ENCODE measurements at places on chromosomes 3 and 15.

GRCh38 chr15:65361708-65362459 lies 15.9 kb downstream of the IGDCC3 start:
- no peak for DNase-seq

DNA sequence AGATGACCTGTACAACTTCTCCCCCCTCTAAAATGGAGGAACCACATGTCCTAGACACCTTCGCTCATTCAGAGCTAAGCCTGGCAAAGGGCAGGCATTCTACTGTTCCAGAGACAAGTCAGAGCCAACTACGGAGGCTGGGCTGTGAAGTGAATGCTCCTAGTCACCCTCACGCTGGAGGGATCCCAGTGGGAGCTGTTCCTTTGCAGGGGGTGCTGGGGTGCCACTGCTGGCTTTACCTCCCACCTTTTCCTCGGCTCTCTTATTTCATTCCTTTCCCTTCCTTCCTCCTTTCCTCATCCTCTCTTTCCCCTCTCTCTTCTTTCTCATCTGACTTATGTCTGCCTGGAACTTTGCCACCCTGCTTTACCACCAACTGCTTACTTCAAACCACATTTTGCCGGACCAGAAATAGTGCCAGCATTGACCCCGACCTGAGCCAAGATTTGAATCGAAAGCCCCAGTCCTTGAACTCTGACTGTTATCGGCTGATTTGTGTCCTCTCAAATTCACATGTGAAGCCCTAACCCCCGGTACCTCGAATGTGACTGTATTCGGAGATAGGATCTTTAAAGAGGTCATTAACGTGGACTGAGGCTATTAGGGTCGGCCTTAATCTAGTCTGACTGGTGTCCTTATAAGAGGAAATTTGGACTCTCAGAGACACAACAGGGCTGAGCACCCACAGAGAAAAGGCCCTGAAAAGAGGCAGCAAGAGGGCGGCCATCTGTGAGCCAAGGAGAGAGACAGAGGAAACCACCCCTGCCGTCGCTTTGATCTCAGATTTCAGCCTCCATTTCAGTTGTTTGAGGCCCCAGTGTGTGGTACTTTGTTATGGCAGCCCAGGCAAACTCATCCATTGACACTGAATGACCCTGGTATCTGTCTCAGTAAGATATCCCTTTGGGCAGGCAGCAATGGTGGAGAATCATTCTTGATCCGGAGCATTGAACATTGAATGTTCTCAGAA lies 31.3 kb upstream of the TBC1D21 start:
- no peak for DNase-seq

GRCh38 chr15:77881950-77882349 lies 195.6 kb downstream of the TBC1D2B start:
- DNase-seq: no peak

GRCh38 chr3:184133840-184134745 lies 1.1 kb upstream of the EIF2B5 start:
- peak; percentile 81 for DNase-seq

DNA sequence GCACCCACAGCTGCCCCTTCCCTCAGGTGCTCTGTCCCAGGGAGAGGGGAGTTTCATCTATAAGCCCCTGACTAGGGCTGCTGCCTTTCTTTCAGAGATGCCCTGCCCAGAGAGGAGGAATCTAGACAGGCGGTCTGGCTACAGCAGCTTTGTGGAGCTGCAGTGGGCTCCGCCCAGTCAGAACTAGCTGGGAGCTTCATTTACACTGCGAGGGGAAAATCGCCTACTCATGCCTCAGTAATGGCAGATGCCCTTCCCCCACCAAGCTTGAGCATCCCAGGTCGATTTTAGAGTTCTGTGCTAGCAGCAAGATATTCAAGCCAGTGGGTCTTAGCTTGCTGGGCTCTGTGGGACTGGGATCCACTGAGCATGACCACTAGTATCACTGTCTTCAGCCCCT lies 181.2 kb upstream of the RARB start:
- DNase-seq: no peak

DNA sequence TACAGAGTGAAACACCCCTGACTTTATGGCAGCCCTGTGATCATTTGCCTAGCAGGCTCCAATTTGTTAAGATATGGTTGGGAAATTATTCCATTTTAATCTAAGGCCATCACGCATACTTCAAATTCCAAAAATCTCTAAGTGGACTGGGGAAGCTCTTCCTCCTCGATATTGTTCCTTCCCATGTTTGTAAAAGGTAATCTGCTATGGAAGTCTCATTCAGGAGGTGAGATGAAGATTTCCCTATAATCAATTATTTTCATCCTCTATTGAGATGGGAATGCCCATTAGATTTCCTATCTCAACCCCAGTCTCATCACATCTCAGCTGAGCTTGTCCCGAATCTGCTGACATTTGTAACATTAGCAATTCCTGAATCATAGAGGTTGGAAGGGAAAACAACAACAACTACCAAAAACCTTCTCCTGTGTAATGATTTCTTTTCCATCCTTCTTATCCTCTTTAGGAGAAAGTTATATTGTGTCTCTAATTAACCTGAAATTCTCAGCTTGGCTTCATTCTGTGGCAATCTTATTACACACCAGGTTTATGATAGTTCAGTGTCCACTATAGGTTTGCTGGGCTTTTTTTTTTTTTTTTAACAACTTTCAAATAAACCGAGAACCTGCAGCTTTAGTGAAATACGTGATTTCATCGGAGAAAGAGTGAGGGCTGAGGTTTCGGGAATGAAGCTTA lies 2.2 kb upstream of the NR2F2 start:
- DNase-seq: no peak

- no peak for DNase-seq
Observed at GRCh38 chr3:4284865-4285264, 18.3 kb upstream of the SETMAR start.

DNA sequence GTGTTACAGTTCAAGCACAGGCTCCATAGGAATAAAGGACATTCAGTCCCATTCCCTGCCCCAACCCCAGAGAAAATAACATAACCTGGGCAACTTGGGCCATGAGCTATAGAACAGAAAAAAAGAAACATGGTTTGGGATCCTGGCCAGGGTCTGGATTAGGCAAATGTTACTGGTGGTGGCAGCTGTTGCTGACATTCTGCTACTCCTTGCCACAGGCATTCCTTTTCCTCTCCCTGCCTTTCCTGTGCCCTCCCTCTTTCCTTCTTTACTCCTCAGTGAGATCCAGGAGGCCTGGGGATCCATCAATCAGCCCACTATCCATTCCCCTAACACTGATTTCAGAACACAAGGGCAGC lies 129.1 kb downstream of the NTRK3 start:
- no peak for DNase-seq

- no peak for DNase-seq
Observed at GRCh38 chr3:187264021-187264420, 27.5 kb downstream of the MASP1 start.

GRCh38 chr3:114464548-114464947 lies 170.7 kb downstream of the TIGIT start:
- DNase-seq: no peak

- DNase-seq: no peak
Observed at GRCh38 chr3:147793841-147794240, 384.7 kb downstream of the ZIC1 start.

DNA sequence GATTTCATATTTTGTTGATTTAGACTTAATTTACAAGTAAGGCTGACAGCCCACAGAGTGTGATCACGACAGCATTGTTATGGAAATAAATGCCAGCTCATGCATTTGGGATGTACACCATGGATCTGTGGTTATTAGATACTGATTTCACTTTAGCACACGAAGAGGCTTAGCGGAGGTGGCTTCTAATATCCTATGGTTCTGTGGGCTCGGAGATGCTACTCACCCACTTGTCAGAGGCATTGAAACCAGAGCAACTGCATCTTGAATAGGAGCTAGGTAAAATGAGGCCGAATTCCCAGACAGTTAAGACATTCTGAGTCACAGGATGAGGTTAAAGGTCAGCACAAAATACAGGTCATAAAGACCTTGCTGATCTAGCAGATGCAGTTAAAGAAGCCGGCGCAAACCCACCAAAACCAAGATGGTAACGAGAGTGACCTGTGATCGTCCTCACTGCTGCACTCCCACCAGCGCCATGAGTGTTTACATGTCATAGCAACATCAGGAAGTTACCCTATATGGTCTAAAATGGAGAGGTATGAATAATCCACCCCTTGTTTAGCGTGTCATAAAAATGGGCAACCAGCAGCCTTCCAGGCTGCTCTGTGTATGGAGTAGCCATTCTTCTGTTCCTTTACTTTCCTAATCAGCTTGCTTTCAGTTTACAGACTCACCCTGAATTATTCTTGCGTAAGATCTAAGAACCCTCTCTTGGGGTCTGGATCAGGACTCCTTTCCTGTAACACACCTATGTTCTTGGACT lies 117.5 kb downstream of the PGPEP1L start:
- DNase-seq: no peak

GRCh38 chr3:169150920-169151319 lies 512.6 kb downstream of the MECOM start:
- no peak for DNase-seq

DNA sequence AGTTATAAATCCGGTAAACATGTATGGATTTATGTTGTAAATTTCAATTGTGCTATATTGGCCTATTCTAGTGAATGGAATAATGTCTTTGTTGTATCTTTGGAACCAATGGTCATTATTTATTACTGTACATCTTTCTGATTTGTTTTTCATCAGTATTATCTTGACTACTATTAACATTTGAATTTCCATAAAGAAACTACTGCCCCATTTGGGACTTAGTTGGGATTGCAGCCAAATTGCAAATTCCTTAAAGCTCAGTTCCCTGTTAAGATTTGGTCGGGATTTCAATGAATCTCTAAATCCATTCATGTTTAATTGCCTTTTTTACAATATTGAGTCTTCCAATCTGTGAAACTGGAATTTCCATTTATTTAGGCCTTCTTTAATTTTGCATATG lies 822.4 kb upstream of the CADM2 start:
- DNase-seq: no peak

GRCh38 chr3:30493911-30494311 lies 112.5 kb upstream of the TGFBR2 start:
- no peak for DNase-seq

GRCh38 chr15:100373942-100374341 lies 32.2 kb upstream of the ADAMTS17 start:
- DNase-seq: no peak

GRCh38 chr15:69734699-69735098 lies 282.1 kb downstream of the RPLP1 start:
- DNase-seq: no peak

- DNase-seq: no peak
Observed at GRCh38 chr15:90641581-90642463, 75.3 kb upstream of the BLM start.

DNA sequence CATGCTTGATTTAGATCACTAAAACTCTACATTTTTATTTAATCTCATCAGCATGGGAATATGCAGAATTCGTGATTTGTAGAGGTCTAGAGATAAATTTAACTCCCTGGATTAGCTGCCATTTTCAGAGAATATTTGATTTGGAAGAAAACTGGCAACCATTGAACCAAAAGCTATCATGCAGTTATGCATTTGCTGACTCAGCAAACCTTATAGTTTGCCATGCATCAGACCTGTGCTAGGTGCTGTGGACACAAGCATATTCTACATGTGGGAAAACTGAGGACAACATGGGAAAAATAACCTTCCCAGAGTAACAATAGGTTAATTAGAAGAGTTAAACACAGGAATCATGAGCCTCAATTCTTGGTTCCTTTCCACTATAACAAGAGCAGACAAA lies 54.7 kb upstream of the TP63 start:
- no peak for DNase-seq
